ENCODE measurements at places on chromosomes 3 and 15. TPM values are rescaled to one million over a fixed set of nuclear protein-coding genes. Genes with fewer than 3 reads are reported as not detected.

DNA sequence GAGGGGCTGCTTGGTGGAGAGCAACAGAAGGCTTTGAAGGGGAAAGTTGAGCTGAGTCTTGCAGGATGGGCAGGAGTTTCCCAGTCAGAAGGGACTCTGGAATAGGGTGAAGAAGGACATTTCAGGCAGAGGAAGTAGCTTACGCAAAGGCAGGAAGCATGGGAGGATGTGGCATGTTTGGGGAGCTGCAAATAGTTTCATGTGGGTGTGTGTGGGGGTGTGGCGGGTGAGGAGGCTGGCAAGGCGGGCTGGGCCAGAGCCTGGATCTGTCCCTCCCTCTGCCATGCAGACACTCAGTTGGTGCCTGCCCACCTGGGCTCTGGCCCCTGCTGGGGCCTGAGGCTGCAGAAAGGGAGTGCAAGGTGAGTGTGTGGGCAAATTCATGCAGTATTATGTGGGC lies 10.4 kb downstream of the TEX264 start:
- no peak for DNase-seq

GRCh38 chr15:64503197-64503596 lies 42.8 kb downstream of the ZNF609 start:
- DNase-seq: no peak

GPR149 gene
- not detected for total RNA-seq

DNA sequence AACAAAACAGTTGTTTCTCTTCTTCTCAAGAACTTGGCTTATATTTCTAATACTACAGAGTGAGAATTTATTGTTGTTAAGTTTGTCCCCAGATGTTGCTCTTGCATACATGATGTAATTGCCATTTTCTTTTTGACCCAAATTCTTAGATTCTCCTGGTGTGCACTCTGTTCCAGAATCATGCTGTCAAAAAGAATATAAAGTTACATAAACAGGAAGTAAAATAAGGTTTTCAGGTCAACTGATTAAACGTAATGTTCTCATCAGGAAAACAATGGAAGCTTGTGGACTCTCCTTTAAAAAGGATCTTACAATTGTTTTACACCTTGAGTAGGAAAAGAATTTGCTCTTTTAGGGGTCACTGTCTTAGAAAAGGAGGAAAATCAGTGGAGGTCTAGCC lies 121.8 kb downstream of the ADAM10 start:
- DNase-seq: no peak

DNA sequence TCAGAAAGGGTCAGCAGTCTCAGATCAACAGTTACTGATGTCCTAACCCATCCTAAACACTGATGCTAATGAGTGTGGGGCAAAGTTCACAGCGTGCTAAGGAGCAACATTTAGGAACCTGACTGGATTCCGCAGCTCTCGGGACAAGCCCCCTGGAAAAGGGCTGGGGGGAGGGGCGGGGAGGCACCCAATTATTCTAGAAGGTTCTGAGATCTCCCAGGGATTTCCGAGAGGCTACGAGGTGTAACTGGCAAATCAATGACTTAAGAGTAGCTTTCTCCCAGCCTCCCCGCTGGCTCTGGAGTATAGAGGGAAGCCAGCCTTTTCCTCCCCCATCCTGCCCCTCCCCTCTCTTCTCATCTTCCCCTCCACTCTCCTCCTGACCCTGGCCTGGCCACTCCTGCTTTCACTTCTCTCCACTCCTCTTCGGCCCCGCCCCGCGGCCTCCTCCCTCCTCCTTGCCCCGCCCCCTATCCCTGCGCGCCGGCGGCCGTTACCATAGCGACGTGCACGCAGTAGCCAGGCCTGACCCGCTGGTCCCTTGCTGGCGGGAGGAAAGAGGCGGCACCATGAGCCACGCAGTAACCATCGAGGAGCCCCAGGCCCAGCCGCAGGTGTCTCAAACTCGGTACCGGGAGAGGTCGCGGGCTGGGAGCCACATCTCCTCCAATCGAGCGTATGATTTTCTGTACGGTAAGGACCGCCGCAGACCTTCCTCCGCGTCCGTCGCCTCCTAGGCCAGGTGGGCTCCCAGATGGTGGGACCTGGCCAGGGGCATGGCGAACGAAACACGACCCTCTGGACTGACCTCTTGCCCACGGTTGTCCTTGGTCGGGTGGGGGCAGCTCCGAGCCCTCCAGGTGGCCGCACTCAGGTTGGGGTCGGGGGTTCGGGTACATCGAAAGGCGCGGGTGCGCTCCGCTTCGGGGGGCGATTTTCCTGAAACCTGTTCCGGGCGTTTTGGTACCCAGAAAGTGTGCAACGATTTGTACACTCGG lies at the start of gene CFAP91:
CFAP91 (plus strand) TSS at position 493 of the 998 bp plus-strand sequence; CDS start at position 570, 77 bp downstream.
- no peak for DNase-seq

- DNase-seq: no peak
Observed at GRCh38 chr3:121817753-121818152, 17.1 kb downstream of the IQCB1 start.

SPESP1 gene
- total RNA-seq: 1.5 TPM

PML gene
- total RNA-seq: 196 TPM

- DNase-seq: no peak
Observed at GRCh38 chr15:67521029-67521782, at the start of gene C15orf61. Gene C15orf61 (plus strand): TSS chr15:67521131. CDS start chr15:67521249, 118 bp downstream.

DNA sequence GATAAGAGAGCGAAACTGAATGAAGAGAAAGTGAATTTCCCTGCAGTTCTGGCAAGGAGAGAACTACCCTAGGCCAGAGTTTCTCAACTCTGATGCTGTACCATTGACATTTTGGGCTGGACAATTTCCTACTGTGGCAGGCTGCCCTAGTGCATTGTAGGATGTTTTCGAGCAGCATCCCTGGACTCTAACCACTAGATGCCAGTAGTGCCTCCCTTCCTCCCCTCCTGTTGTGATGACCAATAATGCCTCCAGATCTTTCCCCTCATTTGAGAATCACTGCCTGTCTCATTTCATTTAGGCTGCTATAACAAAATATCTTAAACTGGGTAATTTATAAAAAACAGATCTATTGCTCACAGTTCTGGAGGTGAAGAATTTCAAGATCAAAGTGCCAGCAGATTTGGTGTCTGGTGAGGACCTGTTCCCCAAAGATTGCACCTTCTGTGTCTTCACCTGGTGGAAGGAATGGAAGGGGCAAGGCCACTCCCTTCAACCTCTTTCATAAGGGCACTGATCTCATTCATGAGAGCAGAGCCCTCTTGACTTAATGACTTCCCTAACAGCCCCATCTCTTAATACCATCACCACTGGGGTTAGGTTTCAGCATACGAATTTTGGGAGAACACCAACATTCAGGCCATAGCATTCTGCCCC lies 188.9 kb upstream of the MEIS2 start:
- DNase-seq: no peak

DNA sequence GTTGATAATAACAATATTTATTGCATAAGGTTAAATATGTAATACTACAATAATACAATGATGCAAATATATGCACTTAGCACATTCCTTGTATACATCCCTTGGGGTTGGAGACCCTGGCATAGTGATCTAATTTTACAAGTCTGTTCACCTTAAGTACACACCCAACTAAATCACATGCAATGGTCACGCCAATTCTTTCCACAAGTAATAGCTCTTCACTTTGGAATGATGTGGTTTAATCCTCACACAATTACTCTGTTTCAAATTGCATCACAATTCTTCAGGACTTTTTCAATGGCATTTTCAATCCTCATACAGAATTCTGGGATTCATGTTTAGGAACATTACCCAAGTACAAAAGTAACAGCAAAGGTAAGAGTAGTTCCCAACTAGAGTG lies 27.3 kb upstream of the SPRED1 start:
- no peak for DNase-seq
